ENCODE measurements at places on chromosomes 2 and 18.
A peak's percentile ranks its signal among the peaks of the same experiment; 100 is the strongest.

- no peak for DNase-seq
These were observed 63.6 kb upstream of the ATL2 start for GRCh38 chr2:38440655-38441054.

GRCh38 chr2:111930409-111930808 is 32.0 kb downstream of the MERTK start:
- no peak for DNase-seq

GRCh38 chr2:58081000-58081399 is 34.4 kb downstream of the VRK2 start:
- no peak for DNase-seq

DNA sequence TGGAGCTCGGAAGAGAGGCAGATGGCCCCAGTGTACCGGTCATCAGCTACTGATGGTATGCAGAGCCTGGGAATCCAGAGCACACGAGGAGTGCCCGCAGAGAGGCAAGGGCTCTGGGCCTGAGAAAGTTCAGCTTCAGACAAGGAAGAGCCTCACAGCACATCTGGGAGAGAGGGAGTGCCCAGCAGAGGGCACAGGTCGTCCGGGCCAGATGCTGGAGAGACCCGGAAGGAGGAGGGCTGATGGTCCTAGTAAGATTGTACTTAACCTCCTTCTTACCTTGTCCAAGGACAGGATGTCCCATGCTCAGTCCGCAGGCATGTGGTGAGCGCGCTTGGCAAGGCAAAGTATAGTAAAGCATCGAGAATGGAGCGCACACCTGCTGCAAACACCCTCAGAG is 24.4 kb upstream of the CHMP1B start:
- no peak for DNase-seq

- no peak for DNase-seq
These were observed 52.9 kb upstream of the IMP4 start for GRCh38 chr2:130289780-130290179.

DNA sequence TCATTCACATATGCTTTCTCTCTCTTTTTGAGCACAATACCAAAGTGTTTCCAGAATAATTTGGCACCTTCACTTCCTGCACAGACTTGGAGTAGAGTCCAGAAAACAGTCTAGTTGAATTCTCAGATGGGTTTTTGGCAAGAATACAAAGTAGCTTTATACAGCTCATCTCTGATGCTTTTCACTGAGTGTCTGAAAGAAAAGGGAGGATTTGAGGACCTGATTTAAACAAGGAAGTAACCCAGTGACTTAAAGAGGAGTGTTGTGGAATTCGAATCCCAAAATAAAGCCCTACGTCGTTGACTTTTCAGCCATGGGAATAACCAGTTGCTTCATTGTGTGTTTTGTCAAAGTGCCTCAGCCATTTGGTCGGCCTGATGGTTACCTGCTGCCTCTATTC is 31.8 kb downstream of the METAP1D start:
- no peak for DNase-seq

DNA sequence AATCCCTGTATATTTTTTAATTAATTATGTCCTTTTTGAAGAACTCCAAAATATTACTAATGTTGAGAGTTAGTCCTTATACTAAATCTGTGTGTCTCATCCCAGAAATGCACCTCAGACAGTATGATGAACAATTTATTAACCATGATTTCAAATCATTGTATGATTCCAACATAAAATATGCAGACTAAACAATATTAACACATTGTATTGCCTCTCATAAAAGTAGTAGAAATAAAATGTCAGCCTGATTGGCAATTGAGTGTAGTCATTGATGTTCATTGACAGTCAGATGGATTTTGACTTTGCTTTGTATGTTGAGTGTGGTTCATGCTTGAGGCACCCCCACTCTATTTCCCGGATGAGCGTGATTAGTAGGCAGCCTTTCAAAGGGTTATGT is 57.5 kb downstream of the KCTD18 start:
- DNase-seq = no peak

DNA sequence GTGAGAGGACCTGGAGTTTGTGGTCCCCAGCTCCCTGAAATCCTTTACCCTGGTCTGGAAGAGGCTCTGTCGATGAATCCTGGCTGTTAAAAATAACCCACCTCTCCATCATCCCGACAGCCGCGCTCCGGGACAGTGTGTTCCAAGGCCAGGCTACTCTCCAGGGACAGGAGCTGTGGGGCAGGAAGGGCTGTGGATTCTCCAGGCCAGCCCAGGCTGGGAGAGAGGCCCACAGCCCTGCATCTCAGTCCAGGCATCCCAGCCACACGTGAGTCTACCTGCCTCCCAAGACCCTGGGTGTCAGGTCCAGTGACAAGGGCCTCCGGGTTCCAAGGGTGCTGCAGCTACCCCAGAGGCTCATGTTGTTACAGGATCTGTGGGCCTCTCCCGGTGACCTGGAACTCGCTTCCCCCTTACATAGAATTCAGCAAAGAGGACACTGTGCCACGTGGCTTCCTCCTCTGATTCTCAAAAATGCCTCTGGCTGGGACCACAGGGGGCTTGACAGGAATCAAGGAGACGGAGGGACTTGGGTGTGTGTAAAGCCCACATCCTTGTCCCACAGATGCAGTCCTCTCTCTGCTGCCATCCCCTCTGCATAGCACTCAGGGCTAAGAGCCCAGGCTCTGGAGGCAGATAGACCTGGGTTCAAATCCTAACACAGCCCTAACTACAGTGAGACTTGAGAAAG is 17.3 kb downstream of the ADRA2B start:
- DNase-seq = no peak

DNA sequence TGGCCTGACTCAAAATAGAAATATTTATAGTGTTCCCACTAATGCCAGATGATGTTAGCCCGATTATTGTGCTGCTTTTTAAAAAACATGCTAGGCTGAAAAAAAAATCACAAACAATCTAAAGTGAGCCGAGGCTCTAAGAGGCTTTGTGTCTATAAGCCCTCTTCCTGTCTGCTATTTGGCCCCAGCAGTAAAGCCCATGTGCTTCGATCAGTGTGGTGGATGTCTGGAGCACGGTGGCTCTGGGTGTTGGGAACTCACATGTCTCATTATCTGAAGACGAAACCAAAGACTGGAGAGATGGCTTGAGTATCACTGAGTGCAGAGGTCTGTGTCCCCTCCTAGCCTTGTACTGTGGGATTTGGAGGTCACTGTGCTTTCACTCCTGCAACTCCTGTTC is 55.1 kb downstream of the INO80C start:
- DNase-seq = no peak

DNA sequence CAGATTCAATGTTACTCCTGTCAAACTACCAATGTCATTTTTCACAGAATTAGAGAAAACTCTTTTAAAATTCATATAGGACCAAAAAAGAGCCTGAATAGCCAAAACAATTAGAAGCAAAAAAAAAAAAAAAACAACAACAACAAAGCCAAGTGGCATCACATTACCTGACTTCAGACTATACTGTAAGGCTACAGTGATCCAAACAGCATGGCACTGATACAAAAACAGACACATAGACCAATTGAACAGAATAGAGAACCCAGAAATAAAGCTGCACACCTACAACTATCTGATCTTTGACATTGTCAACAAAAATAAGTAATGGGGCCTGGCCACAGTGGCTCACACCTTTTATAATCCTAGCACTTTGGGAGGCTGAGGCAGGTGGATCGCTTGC is 53.2 kb downstream of the TAF4B start:
- no peak for DNase-seq

DNA sequence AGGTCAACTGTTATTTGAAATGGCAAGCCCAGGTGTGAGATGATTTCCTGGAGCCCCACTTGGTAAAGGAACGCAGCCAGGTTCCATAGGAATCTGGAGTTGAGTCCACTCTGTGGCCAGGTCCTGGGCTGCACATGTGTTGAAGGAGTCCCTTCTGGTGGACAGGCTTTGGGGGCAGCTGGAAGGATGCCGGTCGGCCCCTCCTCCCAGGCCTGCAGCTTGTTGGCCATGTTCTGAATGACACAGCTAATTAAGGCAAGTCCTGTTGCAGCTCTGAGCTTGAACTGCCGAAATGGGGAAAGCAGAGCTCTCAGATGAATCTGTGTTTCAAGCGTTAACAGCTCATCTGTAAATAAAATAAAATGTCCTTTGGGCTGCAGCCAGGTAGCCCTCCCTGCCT is 23.8 kb downstream of the EN1 start:
- DNase-seq = no peak

GRCh38 chr2:196259507-196260481 is 88.4 kb upstream of the STK17B start:
- no peak for DNase-seq

- DNase-seq = no peak
These were observed 105.2 kb downstream of the FSHR start for GRCh38 chr2:49049161-49049560.

GRCh38 chr2:23381084-23381483 is 3.9 kb upstream of the KLHL29 start:
- no peak for DNase-seq

DNA sequence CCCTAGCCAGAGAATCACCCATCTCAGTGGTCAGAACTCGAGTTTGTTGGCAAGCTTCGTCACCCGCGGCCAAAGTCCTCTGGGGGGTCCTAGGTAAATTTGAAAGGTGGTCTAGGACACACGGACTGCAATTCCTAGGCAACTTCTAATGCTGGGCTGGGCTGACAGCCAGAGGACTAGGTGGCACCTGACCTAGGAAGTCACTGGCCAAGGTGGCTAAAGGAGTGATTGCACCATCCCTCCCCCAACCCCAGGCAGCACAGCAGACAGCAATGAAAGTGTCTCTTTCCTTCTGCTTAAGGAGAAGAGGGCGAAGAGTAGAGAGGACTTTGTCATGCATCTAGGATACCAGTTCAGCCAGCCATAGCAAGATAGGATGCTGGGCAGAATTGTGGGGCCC is 110.9 kb downstream of the CABYR start:
- no peak for DNase-seq

- no peak for DNase-seq
These were observed 33.0 kb upstream of the NPAS2 start for GRCh38 chr2:100786985-100787384.

GRCh38 chr2:99414566-99414965 is 75.3 kb downstream of the REV1 start:
- no peak for DNase-seq

DNA sequence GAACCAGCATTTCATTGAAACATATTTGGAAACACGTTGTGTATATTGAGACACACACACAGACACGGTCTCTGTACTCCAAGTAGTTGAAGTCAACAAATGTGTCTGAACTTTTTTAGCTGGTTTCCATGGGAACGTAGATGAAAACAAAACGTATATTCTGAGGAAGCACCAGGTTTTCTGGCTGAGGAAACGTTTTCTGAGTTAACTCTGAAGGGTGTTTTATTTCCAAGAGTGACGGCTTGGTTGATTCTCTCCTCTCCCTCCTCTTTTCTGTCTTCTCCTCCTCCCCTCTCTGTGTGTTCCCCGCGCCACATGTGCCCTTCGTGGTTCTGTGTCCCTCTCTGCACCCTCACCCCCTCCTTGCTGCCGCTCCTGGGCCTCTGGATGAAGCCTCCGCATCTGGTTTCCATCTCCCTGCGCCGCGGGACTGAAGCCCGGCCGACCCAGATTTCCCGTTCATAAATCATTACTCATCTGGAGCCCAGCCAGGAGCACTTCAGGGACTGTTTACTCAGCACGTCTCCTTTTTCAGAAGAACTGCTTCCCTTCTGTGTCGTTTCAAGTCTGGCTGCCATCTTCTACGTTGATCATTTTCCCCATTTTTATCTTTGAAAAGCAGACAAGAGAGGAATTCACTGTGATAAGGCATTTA is 122.7 kb downstream of the COL6A3 start:
- peak; percentile 43 for DNase-seq

DNA sequence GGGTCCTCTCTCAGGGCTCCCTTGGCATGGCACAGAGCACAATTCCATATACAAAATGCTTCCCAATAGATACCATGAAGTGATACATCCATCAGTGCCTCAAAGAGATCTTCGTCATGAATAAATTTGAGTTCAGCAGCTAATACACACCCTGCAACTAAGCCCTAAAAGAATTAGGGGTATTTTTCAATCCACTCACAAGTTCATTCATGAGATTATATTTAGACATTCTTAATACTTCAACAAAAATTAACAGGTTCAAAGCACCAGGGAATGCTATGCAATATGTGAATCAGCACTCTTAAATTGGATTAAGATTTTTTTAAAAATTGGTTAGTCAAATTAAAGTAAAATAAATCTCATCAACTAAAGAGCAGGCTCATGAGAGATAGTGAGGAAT is 79.7 kb downstream of the PID1 start:
- no peak for DNase-seq

- no peak for DNase-seq
These were observed 104.9 kb upstream of the MGAT5 start for GRCh38 chr2:134148843-134149472.

- DNase-seq = no peak
These were observed 1010.8 kb upstream of the CELF4 start for GRCh38 chr18:38576349-38576748.

DNA sequence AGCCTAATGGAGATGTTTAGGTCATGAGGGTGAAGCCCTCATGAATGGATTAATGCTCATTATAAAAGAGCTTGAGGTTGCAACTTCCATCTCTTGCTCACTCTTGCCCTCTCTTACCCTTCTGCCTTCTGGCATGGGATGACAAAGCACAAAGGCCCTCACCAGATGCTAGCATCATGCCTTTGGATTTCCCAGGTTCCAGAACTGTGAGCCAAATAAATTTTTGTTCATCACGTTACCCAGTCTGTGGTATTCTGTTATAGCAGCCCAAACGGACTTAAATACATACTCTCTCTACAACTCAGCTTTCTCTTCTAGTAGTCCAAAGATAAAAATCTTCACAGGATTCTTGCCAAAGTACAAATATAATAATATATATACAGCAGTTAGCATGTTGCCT is 75.8 kb downstream of the LNPK start:
- DNase-seq = no peak

DNA sequence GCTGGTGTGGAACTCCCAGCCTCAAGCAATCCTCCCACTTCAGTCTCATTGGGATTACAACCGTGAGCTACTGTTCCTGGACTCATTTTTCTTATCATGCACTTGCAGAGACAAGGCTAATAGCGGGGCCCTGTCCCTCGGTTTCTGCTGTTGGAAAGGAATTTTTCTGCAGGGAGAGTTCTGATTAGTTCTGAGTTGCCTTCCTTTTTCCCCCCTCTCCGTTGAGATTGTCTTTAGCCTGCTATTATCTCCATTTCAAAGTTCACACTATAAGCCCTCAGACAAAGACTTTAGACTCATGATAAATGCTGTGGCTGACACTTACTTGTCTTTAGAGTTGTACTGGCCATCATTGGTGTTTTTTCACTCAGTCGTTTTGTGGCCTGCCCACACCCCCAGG is 97.2 kb downstream of the NCOA1 start:
- no peak for DNase-seq

DNA sequence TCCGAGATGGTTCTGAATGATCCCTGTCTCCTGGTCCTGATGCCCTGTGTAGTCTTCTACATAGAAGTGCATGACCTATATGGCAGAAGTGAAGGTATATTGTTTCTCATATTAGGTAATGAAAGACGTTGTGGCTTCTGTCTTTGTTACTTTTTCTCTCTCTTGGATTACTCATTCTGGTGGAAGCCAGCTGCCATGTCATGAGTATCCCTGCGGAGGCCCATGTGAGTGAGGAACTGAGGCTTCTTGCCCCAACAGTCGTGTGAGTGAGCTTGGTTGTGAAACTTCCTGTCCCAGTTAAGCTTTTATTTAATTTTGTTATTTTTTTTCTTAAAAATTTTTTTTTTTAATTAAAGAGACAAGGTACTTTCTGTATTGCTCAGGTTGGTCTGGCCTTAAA is 134.7 kb downstream of the UBR3 start:
- no peak for DNase-seq

- no peak for DNase-seq
These were observed 73.2 kb downstream of the IL1R2 start for GRCh38 chr2:102064679-102065674.

GRCh38 chr2:126100962-126101361 is 555.0 kb upstream of the GYPC start:
- no peak for DNase-seq

Data from Ammon's horn (tissue), 1 donor.